GM10248 (cell line): ENCODE measurements at places on chromosomes 2 and 18.

GRCh38 chr2:153100151-153100550 lies 378.4 kb downstream of the RPRM start:
- no peak for DNase-seq

- no peak for DNase-seq
These were observed 290.0 kb downstream of the NEDD4L start for GRCh38 chr18:58334061-58334460.

DNA sequence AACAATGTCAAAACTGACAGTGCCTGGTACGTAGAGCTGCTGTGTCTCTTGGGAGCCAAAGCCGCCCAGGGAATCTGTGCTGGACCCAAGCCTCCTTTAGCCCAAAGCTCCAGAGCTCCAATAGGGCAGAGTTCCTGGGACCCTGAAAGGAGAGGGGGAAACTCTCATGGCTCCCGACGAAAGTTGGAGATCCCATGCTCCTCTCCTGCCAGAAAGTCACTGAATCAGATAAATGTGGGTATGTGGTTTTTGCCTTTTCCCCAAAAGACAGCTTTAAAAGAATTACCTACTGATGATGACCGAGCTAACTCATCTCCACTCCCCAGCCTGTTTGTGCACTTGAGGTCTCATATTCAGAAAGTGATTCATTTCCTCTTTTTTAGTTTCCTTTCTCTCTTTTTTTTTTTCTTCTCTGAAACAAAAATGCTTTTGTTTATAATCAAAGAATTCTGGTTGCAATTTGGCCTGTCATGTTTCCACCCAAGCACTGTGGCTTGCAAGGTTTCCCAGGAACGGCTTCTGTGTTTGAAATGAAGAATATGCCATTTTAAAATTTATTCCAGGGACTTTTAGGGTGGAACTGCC lies 14.1 kb upstream of the PMAIP1 start:
- DNase-seq, result peak; percentile 66

- no peak for DNase-seq
These were observed 512 bp downstream of the FAP start for GRCh38 chr2:162242586-162243280.
